ENCODE measurements at places on chromosomes 11 and 22.

GRCh38 chr11:72568861-72569260, 105.4 kb downstream of the PDE2A start:
- DNase-seq = no peak

GRCh38 chr11:11997049-11997322, 11.4 kb downstream of the DKK3 start:
- no peak for DNase-seq

- DNase-seq = no peak
These were observed 22.4 kb upstream of the MOB2 start for GRCh38 chr11:1508986-1509385.

- no peak for DNase-seq
These were observed 2.7 kb downstream of the MAJIN start for GRCh38 chr11:64969209-64969608.

DNA sequence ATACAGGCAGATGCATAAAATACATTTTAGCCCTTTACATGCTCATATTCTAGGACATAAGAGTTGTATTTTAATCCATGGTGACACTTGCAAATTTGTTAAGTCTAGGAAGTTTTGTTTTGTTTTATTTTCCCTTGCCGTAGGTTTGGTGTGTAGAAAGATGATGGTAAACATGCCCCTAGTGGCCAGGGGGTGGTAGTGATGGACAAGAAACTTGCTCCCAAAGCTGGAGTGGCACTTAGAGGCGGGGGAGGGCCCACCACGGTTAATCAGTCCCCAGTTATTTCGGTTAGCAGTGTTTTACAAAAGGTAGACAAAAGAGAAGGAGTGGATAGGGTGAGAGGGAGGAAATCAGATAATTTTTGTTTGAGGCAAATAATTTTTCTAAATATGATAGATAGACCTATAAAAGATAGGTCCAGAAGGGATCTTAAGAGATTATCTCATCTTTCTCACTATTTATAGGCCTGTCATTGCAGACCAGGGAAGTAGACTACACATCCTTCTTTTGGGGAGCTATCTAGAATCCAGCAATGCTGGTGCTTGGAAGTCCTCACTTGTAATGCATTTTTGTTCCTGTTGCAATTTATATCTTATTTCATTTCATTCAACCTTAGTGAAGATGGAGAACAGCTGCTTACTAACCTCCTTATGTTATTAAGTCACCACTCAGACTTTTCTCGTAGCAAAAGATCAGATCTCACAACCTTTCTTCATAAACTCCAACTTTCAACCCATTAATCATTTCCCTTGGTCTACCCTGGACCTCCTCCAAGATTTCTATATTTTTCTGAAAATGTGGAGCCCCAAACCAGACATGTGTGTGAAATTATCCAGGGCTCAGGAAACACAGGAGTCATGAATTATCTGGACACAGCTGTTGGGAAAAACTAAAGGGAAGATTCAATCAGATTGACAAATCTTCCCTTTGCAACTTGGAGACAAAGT, 5.9 kb upstream of the BDNF start:
- DNase-seq = no peak

- no peak for DNase-seq
These were observed 253.1 kb downstream of the FAT3 start for GRCh38 chr11:92477686-92478085.

DNA sequence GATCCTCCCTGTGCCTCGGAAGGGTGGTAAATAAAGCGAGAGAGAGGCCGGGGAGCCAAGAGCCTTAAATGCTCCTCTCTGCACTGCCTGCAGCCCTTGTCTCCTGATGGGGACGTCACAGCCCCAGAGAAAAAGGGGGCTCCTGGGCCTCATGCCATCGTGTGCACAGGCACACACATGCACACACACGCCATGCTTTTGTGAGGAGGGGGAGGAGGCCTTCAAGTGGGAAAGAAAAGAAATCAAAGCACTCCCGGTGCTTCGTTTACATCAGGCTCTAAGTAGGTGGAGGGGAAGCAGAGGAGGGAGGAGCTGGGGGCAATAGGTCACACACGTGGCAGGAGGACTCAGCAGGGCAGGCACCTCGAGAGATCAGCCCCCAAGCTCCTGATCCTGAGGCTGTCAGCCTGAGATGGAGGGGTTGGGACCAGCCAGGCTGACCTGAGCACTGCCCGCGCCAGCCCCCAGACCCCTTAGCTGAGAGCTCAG, 68.2 kb upstream of the NECTIN1 start:
- no peak for DNase-seq
